ENCODE measurements at places on chromosomes 16 and 17.

- DNase-seq = no peak
Observed at GRCh38 chr17:18946536-18946935, 5.4 kb upstream of the SLC5A10 start.

DNA sequence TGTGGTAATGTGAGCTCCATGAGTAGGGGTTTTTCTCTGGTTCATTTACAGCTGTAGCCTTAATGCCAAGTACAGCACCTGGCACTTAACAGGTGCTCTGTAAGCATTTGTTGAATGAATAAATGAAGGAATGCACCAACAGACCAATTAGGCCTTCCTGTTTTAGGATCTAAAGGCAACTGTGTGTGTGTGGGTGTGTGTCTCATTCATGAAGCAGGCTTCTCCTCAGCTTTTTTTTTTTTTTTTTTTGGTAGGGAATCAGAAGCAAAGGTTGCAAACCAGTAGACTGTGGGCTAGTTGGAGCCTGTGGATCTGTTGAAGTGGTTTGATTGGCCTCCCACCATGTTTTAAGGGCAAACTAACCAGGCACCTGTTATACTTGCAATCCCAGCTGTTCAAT is 48.1 kb downstream of the HS3ST2 start:
- DNase-seq = no peak

DNA sequence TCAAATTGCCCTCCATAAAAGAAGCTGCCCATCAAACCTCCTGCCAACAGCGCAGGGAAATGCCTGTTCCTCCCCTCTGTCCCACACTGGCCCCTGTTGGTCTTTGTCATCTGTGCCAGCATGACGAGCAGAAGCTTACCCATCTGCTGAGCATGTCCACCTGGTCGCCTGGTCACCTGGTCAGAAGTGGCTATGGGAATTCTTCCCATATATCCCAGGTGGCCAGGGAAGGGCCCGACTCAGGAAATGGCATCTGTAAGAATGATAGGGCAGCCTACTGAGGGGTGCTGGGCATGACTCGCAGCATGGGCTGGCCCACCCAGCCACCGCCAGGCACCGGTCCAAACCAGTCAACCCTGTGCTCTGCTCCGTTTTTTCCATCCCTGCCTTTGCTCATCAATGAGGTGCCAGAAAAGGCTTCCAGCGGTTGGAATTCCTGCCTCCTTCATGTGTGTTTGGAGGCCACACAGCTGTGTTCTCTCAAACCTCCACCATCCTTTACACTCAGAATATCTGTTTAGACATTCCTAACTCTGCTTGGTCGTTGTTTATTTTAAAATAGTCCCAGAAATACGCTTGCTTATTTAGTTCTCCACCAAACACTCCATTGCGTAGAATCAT is 145.2 kb downstream of the CLEC16A start:
- DNase-seq = no peak

DNA sequence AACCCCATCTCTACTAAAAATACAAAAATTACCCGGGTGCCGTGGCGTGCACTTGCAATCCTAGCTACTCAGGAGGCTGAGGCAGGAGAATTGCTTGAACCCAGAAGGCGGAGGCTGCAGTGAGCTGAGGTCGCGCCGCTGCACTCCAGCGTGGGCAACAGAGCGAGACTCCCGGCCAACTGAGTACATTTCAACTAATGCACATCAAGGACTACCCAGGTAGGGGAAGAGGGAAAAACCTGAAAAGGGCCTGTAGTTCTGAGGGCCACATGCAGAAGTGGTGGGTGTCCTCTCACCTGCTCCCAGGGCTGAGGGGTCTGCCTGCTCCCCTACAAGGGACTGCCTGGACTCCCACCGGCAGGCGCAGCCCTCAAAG is 584 bp upstream of the SLC16A5 start:
- DNase-seq = no peak

DNA sequence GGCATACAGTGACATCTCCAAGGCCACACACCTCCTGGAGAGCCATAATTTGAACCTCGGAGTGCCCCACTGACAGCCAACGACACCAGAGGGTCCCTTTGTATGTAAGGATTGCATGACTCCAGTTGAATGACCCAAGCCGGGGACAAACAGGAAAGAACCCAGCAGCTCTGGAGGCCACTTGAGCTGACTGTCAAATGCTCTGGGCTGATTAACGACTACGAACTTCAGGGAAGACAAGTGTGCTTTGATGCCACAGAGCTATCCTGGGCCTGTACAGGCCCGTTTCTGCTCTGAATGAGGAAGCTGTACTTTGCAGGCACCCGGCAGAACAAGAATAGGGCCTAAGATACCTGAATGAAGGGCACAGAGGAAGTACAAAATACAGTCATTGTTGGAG is 404.6 kb downstream of the SLC39A11 start:
- DNase-seq = no peak
